ENCODE measurements at places on chromosomes 2 and 18.

DNA sequence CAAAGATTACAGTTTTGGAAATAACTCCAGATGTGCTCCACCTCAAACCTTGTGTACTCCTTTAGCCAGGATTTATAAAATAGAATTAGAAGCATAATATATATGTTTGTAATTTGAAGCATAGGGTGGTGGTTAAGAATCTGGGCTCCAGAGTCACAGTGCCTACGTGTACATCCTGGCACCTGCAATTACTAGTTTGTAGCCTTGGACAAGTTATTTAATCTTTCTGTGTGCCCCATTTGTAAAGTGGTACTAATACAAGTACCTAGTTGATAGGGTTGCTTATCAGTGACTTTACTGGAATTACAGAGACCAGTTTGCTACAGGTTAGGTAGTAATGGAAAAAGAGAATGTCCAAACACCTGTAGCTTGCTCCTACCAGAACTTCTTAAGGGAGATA lies 28.6 kb downstream of the EML4 start:
- DNase-seq = no peak

GRCh38 chr2:241443486-241444223 lies 64.7 kb downstream of the STK25 start:
- peak; percentile 87 for DNase-seq

DNA sequence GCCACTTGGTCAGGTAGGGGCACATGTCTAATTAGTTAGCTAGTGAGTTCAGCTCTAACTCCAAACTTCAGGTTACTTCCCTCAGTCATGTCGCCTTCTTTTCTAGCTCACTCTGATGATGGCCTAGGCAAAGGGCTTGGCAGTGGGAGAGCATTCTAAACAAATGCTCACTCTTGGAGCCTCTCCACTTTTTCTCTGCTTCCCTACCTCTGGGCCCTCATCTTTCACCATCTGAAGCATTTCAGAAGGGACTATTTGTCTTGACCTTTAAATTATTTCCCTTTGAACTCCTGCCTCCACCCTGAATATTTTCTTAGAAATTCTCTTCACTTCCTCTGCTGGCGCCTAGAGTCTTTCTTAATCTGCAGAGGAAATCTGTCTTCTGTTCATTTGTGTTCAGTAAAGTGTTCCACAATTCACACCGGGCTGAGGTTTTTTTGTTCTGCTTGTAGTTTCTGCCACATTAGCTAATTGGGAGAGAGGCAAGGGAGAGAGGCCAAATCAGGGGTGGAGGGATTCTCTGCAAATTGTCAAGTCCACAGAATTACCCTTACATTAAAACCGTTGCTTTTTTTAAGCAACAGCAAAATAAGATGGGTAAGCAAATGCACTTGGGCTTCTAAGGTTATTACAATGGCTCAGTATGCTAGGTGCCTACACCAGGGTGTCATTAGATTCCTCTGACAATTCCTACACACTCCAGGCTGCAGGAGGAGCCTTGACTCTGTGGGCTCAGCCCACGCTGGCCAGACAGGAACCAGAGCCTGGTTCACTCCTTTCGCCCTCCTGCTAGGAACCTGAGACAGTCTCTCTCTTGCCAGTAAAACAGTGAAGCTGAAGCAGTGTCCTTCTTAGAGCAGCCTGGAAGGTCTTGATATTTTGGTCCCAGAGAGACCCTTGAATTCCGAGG lies 5.5 kb downstream of the MSGN1 start:
- DNase-seq = no peak

GRCh38 chr2:231795525-231796327 lies 9.5 kb downstream of the COPS7B start:
- no peak for DNase-seq

DNA sequence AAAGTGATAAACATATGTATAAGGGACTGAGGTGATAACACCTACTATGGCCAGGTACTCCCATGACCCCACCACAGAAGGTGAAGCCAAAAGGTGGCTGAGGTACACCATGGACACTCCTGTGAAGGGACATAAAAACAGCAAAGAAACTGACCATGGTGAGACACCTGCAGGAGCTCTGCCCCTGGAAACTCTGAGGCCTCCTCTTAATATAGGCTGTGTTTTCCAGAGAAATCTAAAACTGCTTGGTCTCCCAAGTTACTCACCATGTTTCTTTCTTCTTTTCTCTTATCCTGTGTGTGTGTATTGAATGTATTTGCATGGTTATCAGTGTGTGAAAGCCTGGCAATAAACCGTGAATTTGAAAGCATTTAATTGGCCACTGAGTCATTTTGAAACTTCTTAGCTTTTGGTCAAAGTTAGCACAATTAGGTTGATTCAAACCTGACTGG lies 739.3 kb upstream of the GCFC2 start:
- no peak for DNase-seq

DNA sequence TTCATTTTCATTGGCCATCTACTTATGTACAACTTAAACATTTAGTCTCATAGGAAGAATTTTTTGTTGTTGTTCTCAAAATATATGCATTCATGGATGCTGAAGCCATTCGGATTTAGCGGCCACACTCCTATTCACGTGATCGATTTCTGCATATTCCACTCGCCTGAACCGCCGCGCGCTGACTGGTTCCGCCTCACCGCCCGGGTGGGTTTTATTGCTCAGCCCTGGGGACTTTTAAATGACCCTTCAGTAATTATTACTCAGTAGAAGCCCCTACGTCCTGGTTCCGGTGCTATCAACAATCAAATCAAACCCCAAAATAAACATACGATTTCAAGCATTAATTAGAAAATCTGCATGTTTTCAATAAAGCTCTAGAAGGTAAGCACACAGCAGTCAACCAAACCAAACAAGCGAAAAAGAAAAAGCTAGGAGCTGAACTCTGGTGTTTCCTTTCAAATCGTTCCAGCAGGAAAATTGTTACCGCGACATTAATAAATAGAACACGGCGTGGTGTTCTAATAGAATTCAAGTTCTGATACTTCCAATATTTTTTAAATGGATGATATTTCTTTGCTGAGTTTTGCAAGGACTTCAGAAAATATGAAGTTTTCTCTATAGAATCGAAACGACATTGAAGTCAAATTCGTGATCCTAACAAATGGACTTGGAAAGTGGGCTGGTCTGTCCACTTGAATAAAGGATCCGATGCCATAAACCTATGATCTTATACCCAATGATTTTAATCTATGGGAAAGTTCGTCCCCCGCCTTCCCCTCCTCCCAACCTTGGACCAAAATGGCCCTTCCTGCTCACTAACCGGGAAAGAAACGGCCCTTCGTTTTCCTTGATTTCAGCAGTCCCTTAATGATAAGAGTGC lies 9.3 kb downstream of the PAX3 start:
- no peak for DNase-seq

DNA sequence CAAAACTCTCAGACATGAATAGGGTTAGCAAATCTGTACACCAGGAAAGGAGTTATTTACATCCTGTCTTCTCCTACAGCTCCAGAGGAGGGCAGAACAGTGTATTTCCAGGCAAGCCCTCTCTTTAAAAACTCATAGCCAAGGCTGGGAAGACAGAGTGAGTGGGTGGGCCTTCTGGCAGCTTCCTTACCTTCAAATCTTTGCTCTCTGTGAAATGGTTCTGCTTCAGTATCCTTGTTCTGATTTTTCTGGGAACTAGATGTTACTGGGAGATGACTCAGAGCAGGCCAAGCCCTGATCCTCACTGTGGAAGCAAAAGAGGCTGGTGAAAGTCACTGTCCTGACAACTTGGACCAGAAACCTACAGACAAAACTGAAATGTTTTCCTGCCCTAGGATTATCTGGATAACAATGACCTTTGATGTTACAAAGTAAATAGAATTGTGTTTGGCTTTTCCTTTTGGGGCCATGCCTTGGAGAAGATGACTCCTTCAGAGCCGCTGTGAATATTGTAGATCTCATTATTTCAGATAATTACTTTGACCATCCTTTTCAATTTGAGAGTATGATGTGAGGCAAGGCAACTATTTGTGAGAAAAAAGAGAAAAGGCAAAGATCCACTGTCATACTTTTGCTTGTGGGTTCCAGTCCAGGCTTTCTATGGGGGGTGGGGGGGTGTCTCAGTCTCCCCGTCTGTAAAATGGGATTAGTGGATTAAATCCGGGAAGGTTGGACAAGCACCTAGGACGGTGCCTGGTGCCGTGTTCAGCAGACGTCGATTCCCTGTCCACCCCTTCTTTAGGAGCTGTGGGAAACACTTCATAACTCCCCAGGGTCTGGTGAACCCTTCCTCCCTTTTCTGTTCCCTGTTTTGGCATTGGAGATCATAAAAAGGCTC lies 644 bp upstream of the QPCT start:
- no peak for DNase-seq

GRCh38 chr18:25876330-25876948 lies 214.0 kb downstream of the SS18 start:
- DNase-seq = no peak

GRCh38 chr18:34550156-34550555 lies 159.9 kb upstream of the DTNA start:
- no peak for DNase-seq

DNA sequence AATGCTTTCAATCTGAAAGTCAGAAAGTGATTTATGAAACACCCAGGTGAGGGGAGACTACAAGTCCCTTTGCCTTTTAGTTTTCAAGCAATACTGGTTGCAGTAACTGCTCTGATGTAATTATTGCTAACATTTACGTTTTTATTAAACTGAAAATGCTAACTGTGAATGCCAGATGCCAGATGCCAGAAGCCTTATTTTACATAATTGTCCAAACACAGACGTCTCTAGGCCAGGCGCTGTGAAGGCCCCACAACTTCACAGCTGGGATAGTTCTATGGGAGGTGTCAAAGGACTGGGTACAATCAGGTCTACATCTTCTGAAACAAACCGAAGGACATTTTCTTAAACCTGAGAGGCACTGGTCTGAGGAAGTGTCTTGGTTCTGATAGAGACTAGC lies 27.5 kb upstream of the MSGN1 start:
- no peak for DNase-seq

DNA sequence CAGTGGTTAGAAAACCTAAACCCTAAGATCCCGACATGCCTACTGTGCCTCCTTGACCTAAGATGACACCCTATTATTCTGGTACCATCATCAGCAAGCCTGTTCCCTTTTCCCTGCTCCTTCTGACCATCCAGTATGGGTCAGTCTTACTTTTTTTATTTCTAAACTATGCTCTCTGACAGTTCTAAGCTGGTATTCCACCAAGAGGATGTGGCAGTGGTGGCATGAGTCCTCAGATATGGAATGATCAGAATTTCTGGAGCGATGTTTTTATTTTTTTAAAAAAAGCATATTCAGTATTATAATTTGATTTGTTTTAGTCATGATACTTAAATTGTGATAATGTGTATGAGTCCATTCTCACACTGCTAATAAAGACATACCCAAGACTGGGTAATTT lies 145.9 kb upstream of the LHCGR start:
- no peak for DNase-seq

- DNase-seq = no peak
Measured at GRCh38 chr2:54680397-54681041, 42.9 kb upstream of the EML6 start.

GRCh38 chr2:231928481-231928880 lies 2.3 kb upstream of the NPPC start:
- no peak for DNase-seq

GRCh38 chr2:239298116-239298804 lies 102.6 kb downstream of the HDAC4 start:
- peak; percentile 77 for DNase-seq

DNA sequence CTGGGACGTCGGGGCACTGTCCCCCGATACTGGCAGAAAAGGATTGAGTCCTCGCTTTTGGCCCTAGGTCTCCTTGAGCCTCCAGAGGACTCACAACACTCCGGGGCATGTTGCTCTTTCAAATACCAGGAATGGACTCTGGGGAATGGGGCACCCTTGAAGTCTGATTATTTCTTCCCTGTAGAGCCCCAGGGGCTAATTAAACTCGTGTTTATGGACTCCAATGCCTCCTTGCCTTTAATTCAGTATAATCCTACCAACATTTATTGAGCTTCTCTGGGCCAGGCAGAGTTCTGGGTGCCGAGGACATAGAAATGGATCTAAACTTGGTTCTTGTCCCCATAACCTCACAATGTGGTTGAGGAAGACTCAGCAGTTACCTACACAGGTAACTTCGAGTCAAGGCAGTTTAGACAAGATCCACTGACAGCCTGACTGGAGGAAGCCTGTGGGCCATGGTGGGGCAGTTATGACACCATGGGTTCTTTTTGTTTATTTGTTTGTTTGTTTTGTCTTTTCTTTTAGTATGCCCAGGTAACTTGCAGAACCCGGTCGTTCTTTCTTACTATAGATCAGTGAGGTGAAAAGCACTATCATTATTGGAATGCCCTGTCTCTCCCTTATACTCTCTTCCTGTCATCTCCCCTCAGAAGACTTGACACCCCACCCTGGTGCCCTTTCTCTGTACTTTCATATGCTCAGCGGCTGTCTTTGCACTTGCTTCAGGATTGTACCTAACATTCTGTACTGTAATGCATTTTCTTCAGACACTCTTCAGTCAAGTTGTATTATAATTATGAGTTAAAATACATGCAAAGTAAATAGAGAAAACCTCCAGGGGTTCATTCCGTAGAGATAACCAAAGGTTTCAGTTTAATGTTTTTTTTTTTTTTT lies 3.2 kb downstream of the CFLAR start:
- no peak for DNase-seq

GRCh38 chr18:79523206-79523735 lies 127.5 kb downstream of the NFATC1 start:
- peak; percentile 77 for DNase-seq

GRCh38 chr2:79801082-79801481 lies 288.2 kb downstream of the CTNNA2 start:
- no peak for DNase-seq

- DNase-seq = no peak
Measured at GRCh38 chr18:54752185-54752584, 76.1 kb upstream of the RAB27B start.

DNA sequence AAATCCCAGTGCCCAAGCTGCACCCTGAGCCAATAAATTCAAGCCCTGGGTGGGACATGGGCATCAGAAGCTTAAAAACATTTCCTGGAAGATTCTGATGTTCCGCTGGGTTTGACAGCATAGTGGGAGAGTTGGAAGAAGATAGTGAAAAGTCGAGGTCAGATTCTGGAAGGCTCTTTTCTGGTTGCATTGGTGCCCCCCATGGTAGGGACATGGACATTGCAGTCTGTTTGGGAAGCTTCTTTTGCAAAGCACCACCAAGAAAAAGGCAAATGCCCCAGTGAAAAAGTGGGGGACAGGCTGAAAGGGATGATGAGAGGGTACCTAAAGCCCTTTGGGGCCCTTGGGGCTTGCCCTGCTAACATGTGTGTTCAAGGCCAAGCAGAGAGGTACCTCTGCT lies 21.0 kb downstream of the MERTK start:
- no peak for DNase-seq

GRCh38 chr2:237327175-237327950 lies 86.6 kb downstream of the COL6A3 start:
- DNase-seq = no peak

- DNase-seq = no peak
Measured at GRCh38 chr2:85771486-85771885, 17.7 kb downstream of the ATOH8 start.

DNA sequence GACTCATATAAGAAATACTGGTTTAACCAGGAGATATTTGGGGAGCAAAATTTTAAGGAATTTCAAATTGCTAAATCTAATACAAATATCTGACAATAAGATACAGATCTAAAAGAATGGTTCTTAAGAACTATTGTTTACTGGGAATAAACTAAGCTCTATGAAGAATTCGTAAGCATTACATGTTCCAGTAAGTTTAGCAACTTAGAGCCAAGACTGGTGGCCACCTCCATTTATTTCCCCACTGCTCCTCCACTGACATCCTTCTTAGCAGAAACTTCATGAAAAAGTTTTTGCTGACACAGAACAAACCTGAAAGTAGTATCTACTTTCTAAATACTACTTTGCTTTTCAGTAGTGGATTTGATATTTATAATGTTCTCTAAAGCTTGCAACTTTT lies 83.0 kb downstream of the ACSL3 start:
- no peak for DNase-seq
